ENCODE measurements at places on chromosomes 5 and 9.

DNA sequence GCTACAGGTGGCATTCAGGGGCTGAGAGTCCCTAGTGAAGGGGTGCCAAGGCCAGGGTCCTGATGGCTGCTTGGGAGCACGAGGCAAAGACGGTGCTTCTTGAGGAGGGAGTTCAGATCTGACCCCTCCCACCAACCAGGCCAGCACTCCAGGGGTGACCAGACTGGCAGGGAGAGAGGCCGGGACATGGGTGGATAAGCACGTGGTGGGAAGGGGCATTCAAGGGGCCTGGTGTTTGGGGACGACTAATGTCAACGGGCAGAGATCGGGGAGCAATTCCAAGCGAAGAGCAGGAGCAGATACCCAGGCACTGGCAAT, 4.5 kb downstream of the RGS14 start:
- DNase-seq: no peak

- no peak for DNase-seq
These were observed 136.3 kb upstream of the ASTN2 start for GRCh38 chr9:117551171-117551570.

GRCh38 chr9:87889882-87890252, 7.2 kb downstream of the SPATA31E1 start:
- DNase-seq: no peak

DNA sequence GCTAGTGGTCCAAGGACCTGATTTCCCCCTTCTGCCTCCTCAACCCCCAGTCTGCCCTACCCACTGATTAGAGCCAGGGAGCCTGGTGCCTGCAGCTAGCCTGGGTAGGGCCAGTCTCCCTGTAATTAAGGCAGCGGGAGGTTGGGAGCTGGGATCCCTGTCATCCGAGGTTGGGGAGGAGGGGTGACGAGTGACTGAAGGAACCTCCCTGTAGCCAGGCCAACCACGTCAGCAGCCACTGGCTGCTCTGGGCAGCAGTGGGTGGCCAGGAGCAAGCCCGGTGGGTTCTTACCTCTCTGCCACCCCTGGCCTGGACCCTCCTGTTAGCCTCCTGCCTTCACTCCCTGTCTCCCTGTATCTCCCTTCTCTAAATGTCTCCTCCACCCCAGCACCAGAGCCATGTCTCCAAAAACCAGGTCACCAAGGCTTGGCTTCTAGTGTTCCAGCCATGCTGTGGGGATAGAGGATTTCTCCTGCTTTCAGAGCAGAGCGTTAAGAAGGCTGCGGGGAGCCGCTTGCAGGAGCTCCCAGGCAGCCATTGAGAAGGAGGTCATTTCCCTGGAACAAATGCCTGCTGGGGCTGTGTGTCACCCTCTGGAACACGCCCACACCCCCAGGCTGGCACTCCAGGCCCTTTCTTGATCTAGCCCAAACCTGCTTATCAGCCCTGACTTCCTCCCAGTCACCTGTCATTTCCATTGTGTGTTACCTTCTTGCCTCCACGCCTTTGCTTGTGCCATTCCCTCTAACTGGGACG, 65.0 kb upstream of the GGTA1 start:
- no peak for DNase-seq

- DNase-seq: no peak
These were observed 283.2 kb downstream of the SH3GL2 start for GRCh38 chr9:17862101-17862500.

DNA sequence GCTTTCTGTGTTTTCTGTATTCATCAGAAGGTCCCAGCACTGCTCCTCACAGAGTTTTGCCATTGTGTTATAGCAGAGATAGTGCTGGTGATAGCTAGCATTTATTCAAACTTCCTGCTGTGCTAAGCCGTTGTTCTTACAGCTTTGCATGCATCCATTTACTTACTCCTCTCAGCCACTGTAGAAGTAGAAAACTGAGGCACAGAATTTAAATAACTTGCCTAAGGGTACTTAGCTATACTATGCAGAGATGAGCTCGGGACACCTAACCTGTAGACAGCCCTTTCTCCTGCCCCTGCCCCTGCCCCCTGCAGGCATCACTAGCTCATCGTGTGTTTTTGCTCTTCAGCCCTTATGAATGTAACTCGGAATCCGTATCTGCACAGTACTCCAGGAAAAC, 227.6 kb downstream of the SAXO1 start:
- DNase-seq: no peak

GRCh38 chr5:156450778-156451177, 123.8 kb downstream of the SGCD start:
- DNase-seq: no peak

- DNase-seq: no peak
These were observed 101.0 kb downstream of the TMEM232 start for GRCh38 chr5:110625376-110625999.

- DNase-seq: no peak
These were observed 115.5 kb downstream of the PTTG1 start for GRCh38 chr5:160537116-160537515.

- DNase-seq: no peak
These were observed 351.9 kb upstream of the POU5F2 start for GRCh38 chr5:94093300-94093699.

- no peak for DNase-seq
These were observed 22.8 kb downstream of the PTCH1 start for GRCh38 chr9:95494022-95494415.

DNA sequence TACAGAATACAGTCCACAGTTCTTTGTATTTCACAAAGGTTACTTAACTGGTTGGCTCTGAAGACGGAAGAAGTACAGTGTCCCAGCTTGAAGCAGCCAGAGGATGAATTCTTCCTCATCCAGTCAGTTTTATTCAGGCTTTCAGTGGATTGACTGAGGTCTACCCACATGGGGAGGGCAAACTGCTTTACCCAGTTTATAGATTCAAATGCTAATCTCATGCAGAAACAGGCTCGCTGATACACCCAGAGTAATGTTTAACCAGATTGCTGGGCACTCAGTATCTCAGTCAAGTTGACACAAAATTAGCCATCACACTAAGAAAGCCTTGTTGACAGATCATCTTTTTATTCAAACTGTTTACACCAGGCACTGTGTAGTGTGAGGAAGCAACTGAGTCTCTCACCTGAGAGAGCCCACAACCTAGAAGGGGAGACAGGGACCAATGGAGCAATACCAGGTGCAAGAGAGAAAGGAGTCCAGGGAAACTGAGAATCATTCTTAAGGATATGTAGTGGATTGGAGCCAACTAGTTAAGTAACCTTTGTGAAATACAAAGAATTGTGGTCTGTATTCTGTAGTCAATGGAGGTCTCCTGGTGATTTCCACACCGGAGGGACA, 15.9 kb downstream of the LRRC70 start:
- DNase-seq: no peak

DNA sequence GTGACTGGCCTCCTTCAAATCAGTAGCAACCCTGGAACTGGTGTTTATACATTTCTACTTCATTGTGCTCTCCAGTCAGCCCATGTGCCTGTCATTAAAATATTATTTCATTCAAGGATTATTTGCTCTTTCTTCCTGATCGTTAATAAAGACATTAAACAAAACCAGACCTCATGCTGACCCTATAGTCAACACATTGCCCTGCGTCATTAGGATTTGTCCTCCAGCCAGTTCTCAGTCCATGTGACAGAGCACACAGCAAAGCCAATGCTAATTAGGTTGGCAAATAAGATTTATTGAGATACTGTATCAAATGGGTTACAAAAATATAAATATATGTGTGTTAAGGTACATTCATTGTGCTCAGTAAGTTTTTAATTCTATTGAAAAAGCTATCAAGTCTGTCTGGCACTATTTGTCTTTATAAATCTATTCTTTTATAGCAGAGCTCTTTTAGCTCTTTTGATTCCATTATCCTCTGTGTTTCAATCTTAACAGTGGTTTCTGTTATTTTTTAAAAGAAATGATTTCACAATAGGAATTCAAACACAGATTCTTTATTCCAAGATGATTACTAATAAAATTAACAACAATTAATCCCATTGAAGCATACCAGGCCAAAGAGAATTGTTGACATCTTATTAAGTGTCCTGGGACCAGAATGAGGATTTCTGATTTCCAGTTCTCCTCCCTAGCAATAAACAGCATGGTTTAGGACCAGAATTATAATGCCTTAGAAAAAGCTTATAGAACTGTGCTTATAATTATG, 209.4 kb upstream of the RGMB start:
- no peak for DNase-seq

- DNase-seq: no peak
These were observed 204.7 kb downstream of the CDK5RAP2 start for GRCh38 chr9:120375316-120375715.

GRCh38 chr5:81147886-81148571, 85.1 kb upstream of the CKMT2 start:
- DNase-seq: no peak

DNA sequence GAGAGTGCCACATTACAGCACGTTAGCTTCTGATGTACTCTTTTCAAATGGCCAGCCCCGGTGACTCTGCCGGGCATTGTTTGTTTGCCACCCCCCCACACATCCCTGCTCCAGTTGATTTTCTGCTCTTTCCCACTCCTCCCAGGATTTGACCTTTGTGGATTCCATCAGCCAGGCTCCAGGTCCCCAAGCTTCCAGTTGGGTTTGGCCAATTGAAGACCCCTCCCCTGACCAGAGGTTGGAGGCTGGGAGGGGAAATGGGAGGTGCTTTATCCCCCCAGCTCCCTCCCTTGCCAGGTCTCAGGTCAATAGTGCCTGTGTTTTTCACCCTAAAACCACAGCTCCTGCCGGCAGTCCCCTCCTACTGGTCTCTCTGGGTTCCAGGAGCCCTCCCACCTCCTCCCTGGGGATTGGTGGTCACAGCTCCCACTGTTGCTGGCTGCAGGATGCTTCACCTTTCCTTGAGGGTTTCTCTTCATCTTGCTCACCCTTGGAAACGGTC, 34.9 kb downstream of the IRF1 start:
- DNase-seq: no peak

DNA sequence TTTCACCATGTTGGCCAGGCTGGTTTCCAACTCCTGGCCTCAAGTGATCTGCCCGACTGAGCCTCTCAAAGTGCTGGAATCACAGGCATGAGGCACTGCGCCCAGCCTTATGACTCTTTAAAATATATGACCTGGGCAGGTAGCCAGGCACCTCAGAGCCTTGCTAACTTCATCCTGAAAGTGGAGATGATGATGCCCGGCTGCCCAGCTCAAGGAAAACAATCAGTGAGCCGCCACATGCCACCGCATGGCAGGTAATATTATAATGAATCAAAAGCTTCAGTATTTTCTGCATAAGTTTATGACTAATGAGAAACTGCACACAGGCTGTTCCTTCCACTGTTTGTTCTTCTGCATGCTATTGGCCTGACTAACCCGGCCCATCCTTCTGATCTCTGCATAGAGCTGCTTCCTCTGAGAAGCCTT, 30.4 kb upstream of the DMRT1 start:
- DNase-seq: no peak

- no peak for DNase-seq
These were observed 3.3 kb upstream of the RNF44 start for GRCh38 chr5:176540476-176540899.

DNA sequence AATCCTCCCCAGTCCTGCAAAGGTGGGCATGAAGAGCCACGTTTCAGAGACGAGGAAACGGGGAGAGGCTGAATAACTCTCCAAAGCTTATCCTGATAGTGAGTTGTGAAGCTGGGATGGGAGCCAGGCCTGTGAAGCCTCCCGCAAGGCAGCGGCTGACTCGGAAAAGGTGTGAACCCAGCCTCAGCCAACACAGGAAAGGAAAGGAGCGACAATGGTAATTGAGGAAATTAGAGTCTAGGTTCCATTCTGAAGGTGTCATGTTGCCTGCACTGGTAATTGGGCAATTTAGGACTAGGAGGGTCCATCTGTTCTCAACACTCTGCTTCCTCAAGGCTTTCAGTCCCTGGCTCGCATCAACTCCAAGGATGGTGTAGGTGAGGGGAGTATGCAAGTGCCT, 83.4 kb downstream of the LIFR start:
- no peak for DNase-seq

GRCh38 chr9:109035684-109036423, 22.6 kb upstream of the CTNNAL1 start:
- no peak for DNase-seq

DNA sequence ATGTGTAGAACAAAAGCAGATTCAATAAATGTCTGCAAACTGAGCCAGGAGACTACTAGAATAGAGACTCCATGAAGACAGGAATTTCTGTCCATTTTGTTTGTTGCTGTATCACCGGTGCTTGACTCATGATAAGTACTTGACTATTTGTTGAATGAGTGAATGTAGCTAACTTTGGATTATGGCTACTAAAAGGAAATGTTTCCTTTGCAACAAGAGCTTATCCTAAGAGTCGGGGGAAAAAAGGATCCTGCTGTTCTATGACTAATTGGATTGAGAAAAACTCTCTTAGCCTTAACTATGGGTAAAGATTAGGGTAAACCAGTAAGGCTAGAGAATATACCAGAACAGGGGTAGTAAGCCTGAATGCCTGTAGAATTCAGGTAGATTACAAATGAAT, 3.5 kb downstream of the PAIP1 start:
- DNase-seq: no peak

DNA sequence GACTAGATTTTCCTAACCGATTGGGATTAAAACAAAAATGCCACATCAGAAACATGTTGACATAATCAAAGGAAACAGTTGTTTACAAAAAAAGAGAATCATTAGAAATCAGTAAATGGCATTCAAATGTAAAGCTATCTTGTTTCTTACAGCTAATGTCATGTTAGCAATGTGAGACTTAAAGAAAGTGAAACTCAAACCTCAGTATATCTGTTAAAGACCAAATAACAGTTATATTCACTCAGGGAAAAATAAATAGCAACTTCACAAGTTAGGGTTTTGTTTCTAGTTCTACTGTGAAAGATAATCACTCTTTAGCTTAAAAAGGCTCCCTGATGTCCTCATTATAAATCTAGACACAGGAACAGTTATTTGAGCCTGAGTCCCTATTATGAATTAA, 189.3 kb upstream of the EFNA5 start:
- DNase-seq: no peak

- no peak for DNase-seq
These were observed 84.7 kb downstream of the BASP1 start for GRCh38 chr5:17302106-17302505.

DNA sequence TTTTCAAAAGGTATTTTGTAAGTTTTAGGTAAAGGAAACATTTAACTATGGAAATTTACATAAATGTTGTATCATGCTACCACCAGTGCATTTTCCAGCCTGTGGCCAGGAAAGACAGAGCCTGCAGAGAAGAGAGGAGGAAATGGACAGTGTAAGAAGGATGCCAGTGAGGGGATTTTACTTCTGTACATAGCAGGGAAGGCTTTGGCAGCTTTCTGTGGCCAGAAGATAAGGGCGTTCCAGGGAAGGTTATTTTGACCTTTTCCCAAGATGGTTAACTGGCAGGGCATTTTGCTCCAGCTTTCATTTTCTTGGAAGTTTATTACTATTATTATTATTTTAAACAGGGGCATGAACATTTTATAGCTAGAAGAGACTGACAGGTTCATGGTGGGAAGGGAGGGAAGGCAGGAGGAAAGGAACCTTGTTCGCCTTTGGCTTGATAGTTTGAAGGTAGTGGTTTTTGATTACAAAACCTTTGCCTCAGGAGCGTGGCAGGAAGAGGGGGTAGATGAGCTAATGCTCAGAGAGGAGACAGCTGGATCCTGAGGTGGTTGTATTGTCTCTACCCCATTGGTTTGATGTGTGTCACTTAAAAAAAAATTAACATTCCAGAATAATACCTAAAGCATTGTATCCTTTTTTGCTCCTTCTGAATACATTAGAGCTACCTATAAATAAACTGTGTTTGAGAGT, 4.1 kb downstream of the ISOC1 start:
- no peak for DNase-seq
